ENCODE measurements at places on chromosomes 11 and 22. TPM values are rescaled to one million over a fixed set of nuclear protein-coding genes. Genes with fewer than 3 reads are reported as not detected.

The MEN1 gene
- total RNA-seq, result 7.5 TPM

The CECR2 gene
- 10.3 TPM for total RNA-seq

DNA sequence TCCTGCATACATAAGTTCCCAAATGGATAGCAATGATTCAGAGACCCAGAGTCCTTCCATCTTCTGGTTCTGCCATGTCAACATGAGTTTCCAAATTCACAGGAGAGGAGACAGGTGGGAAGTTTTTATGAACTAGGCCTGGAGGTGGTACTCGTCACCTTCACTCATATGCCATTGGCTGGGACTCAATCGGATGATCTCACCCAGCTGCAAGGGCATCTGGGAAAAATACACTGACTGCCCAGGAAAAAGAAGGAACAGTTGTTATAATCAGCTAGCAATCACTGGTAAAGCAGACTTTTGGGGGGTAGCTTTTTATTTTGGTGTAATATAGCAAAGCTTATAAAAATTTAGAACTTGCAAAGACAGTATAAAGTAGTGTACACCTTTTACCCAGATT, 83.9 kb downstream of the OTOG start:
- DNase-seq, result no peak

DNA sequence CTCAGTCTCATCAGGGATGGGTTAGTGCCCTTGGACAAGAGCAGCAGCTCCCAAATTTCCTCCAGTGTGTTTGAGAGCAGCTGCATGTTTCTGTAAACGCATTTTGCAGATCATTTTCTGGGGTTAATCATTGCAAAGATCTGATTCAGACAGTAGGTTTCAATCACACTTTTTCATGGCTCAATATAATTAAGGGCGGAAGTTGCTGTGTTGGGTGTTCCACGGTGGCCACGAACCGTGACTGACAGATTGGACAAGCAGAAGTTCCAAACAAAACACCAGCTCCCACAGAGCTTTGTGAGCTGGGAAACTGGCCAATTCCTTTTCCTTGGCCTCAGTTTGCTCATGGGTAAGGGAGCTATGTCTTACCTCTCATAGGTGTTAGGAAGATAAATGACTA, 8.4 kb upstream of the RASSF10 start:
- DNase-seq, result no peak

- DNase-seq, result peak; percentile 54
Measured at GRCh38 chr22:31400023-31400397, 606 bp downstream of the DRG1 start.

GRCh38 chr11:111826322-111826950, 44.9 kb downstream of the ALG9 start:
- DNase-seq, result peak; percentile 26

All from muscle of leg (tissue), 16 donors.